T-helper 1 cell (primary cell): ENCODE measurements at places on chromosomes 12 and 14.

DNA sequence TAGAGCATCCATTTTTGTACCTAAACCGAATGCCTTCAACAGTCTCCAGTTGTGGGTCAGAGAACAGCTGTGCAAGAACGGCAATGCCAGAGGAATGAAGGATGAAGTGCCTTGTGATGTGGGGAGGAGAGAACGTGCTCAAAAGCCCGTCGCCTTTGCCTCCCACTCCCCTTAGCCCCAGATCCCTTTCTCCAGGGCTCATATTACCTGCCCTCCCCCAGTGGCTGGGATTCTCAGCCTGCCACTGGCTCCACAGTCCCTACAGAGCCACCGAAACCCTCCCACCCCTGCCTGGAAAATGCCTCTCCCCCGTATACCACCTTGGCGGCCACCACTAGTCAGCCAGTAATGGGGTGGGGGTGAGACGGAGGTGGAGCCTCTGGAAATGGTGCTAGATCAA, 158.5 kb downstream of the ZFP36L1 start:
- DNase-seq = no peak

DNA sequence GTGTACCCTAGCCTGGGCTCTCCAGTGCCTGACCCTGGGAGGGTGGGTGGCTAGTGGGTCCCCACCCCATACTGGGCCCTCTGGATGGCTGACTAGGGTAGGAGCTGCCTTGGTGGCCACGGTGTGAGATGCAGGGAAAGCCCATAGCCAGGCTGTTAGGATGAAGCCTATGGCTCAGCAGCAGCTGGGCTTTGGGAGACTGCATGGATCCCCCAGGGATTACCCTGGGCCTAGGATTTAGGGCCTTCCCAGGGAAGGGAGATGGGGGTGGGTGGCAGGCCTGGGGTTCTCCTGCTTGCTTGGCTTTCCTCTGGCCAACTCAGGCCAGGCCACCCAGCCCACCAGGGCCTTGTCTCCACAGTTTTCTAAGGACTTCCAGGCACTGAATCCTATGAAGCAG, 6.3 kb downstream of the GSTZ1 start:
- DNase-seq = no peak

DNA sequence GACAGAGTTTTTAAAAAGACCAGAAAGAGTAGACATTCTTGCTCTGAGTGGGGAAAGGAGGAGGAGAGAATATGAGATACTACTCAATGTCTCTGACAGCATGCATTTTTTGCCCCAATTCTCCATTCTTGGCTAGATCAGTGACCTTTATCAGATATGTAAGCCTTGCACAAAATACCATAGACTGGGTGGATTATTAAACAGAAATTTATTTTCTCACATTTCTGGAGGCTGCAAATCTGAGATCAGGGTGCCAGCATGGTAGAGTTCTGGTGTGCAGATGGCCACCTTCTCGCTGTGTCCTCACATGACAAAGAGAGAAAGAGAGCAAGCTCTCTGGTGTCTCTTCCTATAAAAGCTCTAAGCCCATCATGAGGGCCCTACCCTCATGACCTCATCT, 38.6 kb downstream of the ANKS1B start:
- DNase-seq = no peak

- no peak for DNase-seq
Measured at GRCh38 chr14:31966896-31967668, 110.0 kb upstream of the ARHGAP5 start.

GRCh38 chr12:66072566-66072965, 58.0 kb downstream of the LLPH start:
- DNase-seq = no peak
